Stimulated activated CD4-positive, alpha-beta T cell treated with anti-CD3 and anti-CD28 coated beads, TNF-alpha, amount 100 ng/mL, for 1 hour (primary cell): ENCODE measurements at places on chromosomes 6 and 20.

- DNase-seq = no peak
Measured at GRCh38 chr20:4812216-4812615, 90.5 kb downstream of the PRND start.

- DNase-seq = no peak
Measured at GRCh38 chr6:129552413-129552812, 157.6 kb downstream of the ARHGAP18 start.

- no peak for DNase-seq
Measured at GRCh38 chr6:81938014-81938856, 185.8 kb upstream of the TENT5A start.

GRCh38 chr20:63536997-63537524, at the start of gene PTK6:
PTK6 (minus strand) TSS chr20:63537376; CDS start chr20:63537314, 62 bp downstream.
- DNase-seq = no peak
